ENCODE measurements at places on chromosomes 6 and 20.

DNA sequence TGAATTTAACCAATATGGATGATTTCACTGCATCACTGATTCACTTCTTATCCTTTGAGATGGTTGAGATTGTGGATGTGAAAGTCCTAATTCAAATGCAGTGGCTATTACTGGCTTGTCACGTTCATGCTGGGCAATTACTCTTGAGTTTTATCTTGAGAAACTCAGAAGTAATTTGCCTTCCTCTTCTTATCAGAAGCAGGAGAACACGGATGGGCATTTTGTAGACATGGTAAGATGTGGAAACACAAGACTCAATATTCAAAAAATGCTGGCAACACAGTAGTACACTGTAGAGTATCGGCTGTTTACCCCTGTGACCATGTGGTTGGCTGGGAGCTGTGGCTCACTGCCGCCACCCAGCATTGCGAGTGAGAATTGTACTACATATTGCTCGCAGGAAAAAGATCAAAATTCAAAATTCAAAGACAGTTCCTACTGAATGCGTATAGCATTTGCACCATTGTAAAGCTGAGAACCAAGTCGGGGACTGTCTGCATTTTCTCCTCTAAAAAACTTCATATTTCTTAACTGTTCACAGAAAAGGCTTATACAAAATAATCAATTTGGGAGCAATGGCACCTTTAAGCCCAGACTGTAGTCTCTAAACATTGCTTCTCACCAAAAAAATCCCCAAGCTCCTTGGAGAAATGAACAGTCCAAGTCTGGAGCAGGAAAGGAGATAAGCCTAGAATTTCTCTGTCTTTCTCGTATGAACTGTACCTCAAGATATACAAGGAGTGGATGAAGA lies 61.9 kb upstream of the ELOVL5 start:
- DNase-seq: peak; percentile 55

GRCh38 chr6:105209950-105210706 lies 30.3 kb upstream of the POPDC3 start:
- no peak for DNase-seq

GRCh38 chr6:143098054-143098671 lies 37.5 kb downstream of the AIG1 start:
- no peak for DNase-seq

DNA sequence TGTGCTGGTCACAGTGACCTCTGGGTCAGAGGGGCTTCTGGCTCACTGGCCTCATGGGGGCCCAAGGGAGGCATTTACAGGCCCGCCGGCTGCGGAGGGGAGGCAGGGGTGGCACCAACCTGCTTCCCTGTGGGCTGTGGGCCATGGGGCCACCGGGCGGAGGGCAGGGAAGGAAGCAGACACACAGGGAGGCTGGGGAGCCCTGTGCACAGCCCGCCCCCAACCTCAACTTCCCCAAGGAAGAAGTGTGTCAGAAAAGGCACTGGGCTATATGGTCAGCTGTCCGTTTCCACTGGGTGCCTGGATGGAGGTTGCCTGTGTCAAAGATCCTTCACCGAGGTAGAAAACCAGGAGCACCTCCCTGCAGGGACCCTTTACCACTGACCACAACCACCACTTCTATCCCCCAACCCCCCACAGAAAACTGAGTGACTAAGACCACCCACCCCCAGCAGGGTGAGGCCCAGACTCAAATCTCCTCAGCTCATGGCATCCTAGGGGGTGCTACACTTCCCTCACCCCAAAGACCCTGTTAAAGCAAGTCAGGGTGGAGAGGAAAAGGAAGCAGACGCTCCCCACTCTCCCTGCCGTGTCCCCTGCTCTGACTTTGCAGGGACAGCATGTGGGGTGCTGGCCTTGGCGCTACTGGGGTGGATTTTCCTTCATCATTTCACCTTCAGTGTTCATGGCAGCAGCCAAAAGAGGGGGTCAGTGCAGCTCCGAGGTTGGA lies 5.6 kb downstream of the CST3 start:
- DNase-seq: no peak

DNA sequence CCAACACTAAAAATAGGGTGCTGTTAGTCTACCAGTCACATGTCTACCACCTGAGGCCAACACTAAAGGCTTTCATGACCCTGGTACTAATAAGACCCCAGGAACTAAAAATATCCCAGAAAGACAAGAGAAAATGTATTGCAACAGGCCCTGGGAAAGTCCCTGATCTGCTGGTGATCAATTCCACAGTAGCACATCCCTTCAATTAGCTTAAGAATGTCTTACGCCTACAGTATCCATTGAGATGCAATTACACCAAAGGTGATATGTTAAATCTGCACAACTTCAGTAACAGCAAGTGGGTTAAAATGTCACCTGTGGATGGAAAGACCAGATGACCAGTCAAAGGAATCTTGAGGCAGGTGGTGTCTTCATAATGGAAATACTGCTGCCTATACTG lies 3.1 kb downstream of the SEMG1 start:
- DNase-seq: no peak

- DNase-seq: no peak
Measured at GRCh38 chr6:147869201-147869600, 360.7 kb downstream of the SAMD5 start.

DNA sequence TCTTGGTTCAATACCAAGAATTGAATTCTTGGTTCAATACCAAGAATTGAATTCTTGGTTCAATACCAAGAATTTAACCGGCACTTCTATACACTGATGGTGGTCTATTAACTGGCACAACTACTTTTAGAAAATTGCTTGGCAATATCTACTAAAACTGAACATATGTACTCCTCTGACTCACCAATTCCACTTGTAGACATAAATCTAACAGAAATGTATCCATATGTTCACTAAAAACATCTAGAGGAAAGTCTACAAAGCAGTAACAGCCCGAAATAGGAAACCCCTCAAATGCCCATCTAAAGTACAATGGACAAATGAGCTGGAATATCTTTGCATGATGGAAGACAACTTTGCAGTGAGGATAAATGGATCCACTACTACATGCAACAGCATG lies 71.9 kb downstream of the KIF16B start:
- no peak for DNase-seq

DNA sequence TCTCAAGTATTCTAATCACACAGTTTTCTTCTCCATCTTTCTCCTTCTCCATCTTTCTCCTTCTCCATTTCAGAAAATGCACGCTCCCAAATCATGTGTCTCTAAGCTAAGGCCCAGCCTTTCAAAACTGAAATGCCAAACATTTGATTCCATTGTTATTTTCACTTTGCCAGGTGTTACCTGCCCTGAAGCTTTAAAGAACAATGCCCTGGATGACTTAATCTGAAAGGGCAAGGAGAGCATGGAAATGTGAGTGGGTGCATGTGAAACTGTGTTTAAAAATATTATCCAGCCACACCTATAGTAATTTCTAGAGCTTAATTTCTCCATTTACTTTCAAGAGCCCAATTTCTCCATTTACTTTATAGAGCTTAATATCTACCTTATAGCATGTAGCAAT lies 42.4 kb upstream of the GCLC start:
- DNase-seq: no peak

- no peak for DNase-seq
Measured at GRCh38 chr6:32151181-32151862, 417 bp downstream of the PRRT1 start.

GRCh38 chr6:41191569-41191968 lies 9.4 kb downstream of the TREML2 start:
- peak; percentile 38 for DNase-seq

DNA sequence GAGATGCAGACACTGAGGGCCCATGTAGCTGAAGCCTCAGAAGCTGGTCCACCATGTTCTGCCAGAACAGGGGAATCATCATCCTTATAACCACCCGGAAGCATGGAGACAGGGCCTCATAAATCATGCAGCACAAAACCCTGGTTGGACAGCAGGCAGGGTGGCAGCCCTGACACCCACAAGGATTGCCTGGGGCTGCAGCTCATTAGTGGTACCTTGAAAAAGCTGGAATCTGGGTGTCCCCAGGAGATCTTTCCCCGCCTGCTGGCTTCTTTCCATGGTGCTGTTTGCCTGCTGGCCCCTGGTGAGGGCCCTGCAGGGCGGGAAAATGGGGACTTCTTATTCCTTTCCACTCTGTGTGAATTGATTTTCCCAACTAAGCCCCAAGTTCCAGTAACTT lies 50.6 kb upstream of the GGTLC1 start:
- no peak for DNase-seq

DNA sequence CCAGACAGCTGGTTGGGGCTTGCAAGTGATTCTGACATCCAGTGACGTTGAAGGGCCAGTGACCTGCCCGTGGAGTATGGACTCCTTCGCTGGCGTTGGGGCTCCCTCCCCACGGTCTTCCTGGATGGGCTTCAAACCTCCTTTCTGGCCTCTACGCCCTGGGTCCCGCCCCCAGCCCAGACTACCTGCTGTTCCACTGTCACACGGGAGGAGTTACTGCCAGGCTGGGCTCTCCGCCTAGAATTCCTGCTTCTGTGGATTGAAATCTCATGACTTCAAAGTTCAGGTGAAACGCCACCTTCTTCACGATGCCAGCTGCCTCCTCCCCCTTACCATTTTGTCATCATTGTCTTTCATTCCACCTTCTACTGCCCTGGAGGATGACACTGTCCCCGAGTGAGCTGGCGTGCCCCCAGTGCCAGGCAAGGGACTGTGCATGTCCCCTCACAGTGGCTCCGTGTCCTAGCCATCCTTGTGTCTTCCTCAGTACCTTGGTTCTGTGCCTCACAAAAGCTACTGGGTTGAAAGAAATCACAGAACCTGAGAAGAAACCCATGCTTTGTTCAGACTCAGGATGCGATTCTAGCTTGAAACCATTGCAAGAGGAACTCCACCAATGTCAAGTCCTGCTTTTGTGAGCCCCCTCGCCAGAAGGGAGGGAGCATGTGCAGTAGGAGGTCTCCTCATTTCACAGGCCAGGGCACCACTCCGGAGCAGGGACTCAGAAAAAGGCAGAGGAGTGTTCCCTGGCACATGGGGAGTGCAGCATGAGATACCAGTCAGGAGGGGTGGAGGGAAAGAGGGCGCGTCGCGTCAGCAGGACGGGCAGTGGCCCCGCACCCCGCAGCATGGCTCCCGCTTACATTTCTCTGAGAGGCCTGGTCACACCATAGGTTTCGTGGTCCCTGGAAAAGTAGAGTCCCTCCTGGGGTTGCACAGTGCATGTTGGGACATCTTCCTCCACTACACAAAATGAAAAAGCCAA lies 11.0 kb upstream of the IRF4 start:
- no peak for DNase-seq

DNA sequence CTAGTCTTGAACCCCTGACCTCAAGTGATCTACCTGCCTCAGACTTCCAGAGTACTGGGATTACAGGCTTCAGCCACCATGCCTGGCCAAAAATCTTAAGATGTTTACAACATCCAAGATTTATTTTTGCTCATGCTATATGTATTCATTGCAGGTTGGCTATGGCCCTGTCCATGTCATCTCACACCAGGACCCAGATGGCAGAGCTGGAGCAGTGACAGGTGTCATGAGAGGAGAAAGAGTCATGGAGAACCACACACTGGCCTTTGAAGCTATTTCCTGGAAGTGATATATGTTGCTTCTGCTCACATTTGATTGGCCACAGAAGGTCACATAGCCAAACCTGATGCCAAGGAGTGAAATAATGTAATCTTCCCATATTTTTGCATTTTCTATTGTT lies 13.8 kb upstream of the DDR1 start:
- DNase-seq: no peak

DNA sequence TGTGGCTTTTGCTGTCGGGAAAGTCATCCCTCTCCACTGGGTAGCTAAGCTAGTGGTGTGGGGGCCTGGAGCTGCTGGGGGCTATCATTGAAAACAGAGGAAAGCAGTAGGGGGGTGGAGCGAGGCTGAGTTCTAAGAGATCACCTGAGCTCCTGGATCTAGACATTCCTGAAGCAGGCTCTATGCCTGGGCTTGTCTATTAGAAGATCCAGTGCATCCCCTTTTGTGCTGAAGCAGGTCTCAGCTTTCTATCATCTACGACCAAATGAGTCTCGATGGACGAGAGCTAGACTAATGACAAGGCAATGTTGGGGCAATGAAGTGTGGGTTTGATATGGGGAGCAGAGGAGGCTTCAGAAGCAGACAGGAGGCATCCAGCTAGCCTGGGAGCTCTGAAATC lies 18.5 kb downstream of the ZBP1 start:
- no peak for DNase-seq

DNA sequence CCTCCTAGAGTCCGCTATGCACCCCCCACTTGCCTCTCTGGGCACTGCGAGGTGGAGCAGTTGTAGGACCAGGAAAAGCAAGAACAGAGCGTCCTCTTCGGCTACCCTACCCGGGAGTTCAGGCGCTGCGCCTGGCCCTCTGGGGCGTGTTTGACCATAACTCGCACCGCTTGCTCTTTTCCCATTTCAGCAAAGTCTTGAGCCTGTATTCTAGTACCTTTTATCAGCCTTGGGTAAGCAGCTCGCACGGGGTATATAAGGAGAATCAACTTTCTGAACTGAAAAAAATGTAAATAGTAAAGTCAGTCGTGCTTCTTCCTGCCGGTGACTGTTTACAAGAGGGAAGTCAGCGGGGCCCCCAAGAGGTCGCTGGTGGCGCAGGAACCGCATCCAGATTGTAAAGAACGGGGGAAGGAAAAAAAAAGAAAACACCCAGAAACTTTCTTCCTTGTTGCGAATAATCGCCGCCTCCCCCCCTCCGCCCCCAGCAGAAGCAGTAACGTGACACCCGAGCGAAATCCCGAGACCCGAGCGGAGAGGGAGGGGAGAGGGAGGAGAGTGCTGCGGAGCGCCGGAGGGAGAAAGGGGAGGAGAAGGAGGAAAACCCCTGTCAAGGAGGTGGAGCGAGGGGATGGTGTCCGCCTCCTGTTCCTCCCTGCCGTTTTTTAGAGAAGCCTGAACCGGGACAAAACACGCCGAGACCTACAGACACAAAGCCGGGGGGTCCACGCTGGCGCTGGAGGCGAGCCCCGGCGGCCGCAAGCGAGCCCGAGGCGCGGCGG lies at the start of gene UST:
Gene UST, plus strand, starts transcription at position 668 of the 782 bp plus-strand sequence. CDS start 401 bp downstream, outside the sequence.
- DNase-seq: peak; percentile 57

GRCh38 chr20:41169791-41170351 lies 32.5 kb downstream of the PLCG1 start:
- DNase-seq: no peak

Data from activated naive CD8-positive, alpha-beta T cell treated with anti-CD3 and anti-CD28 coated beads, Interleukin-2, amount 50 U/mL, for 24 hours (primary cell).